DMS153 (cell line): ENCODE measurements at places on chromosomes 6 and 20.

- no peak for DNase-seq
Observed at GRCh38 chr20:20304942-20305341, 63.0 kb upstream of the INSM1 start.

GRCh38 chr6:51805517-51805916 is 281.9 kb downstream of the PKHD1 start:
- no peak for DNase-seq

GRCh38 chr6:135880066-135880972 is 28.8 kb downstream of the PDE7B start:
- DNase-seq, result no peak

DNA sequence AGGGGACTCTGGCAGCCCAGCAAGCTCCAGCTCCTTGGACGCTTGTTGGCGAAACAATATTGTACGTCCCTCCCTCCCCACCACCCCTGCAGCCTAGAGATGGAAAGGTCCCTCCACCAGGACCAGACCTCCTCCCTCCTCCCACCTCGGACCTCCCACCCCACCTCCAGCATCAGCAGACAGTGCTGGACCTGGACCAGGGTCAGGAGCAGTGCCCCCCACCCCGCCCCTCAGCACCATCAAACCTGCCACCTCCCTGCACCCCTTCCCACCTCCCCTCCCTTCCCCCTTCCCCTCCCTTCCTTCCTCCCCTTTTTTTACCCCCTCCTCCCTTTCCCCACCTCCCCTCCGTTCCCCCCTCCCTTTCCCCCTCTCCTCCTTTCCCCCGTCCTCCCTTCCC is 98.4 kb downstream of the TAF4 start:
- DNase-seq, result no peak

DNA sequence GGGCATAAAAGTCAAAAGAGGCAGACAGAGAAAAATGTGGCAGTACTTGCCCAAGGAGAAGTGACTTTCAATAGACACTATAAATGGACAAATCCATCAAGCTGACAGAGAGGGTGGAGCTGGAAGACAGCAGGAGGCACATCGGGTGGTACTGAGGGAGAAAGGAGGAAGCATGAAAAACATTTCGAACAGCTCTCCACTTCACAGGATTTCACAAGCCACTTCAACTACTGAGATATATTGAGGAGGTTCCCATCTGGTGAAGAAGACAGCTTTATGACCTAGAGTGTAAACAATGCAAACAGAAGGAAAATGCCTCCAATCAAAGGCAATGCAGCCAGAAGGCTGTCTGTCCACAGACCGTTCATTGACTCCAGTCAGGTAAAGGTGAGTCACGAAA is 259.4 kb upstream of the ECI2 start:
- peak; percentile 89 for DNase-seq

DNA sequence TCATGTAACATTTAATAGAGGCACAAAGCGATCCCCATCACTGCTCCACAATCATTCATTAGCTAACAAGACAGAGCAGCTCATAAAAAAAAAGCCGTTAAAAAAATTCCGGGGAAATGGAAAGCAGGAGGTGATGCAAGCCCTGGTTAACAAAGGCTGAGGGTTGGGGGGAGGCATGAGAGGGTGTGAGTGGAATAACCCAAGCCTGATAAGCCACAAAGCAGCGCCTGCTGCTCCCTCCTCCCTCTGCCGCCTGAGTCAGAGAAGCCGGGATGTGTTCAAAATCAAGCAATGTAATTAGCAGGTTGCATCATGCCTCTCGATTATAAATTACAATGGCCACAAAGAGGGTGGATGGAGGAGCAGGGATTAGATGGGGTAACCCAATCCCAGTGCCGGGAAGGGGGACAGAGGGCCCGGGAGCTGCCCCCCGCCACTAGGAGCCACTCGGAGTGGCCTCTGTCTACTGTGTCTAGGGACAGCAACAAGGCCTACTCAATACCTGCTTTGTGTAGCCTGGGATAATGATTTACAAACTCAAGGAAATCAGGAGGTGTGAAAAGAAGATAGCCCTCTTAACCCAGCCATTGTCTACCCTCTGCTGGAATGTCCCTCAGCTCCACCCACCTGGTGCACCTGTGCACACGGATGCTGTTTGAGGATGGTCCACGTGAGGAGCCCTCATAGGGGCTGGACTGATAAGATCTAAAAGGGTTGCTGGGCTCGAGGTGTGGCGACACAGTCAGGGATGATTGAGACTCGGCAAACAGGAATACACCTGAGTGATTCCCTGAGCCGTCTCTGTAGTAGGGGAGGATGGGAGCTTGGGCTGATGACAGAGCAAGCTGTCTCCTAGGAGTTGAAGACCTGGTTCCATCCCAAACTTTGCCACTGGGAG is 156.9 kb downstream of the VEGFA start:
- DNase-seq, result peak; percentile 79

- DNase-seq, result no peak
Observed at GRCh38 chr6:34522761-34523160, 33.4 kb downstream of the SPDEF start.

GRCh38 chr6:52662031-52662430 is 8.9 kb upstream of the TMEM14A start:
- DNase-seq, result no peak

- DNase-seq, result no peak
Observed at GRCh38 chr6:1729750-1730140, 120.0 kb downstream of the FOXC1 start.

GRCh38 chr6:36731622-36732310 is 34.1 kb downstream of the RAB44 start:
- DNase-seq, result no peak

- DNase-seq, result no peak
Observed at GRCh38 chr6:122347280-122347679, 52.2 kb upstream of the HSF2 start.

DNA sequence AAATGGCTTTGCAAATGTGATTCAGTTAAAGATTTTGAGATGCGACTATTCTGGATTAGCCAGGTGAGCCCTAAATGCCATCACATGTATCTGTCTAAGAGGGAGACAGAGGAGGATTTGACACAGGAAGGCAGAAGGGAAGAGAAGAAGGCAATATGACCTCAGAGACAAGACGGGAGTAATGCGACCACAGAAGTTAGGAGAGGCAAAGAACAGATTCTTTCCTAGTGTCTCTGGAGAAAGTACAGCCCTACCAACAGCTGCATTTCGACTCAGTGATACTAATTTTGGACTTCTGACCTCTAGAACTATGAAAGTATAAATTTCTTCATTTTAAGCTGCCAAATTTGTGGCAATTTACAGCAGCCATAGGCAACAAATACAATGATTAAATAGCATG is 24.2 kb upstream of the TPD52L1 start:
- DNase-seq, result no peak

- no peak for DNase-seq
Observed at GRCh38 chr20:33915726-33916331, 77.9 kb upstream of the RALY start.

GRCh38 chr6:85390775-85391174 is 59.1 kb upstream of the NT5E start:
- DNase-seq, result no peak

DNA sequence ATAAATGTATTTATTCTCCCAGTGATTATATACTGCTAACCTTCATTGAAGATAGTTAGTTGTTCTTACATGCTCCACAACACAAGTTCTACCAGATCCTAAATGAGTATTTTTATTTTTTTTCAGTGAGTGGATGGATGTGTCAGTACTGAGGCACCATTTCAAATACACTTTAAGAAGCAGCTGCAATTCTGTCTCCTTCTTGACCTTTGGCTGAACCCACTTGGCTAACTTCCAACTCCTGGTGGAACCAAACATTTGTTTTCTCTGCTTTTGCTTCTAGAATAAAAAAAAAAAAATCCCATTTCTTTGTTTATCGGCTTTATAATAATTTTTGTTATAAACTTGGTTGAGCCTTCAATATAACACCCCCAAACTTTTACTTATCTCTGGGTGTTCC is 458.3 kb upstream of the MAP3K7 start:
- no peak for DNase-seq

DNA sequence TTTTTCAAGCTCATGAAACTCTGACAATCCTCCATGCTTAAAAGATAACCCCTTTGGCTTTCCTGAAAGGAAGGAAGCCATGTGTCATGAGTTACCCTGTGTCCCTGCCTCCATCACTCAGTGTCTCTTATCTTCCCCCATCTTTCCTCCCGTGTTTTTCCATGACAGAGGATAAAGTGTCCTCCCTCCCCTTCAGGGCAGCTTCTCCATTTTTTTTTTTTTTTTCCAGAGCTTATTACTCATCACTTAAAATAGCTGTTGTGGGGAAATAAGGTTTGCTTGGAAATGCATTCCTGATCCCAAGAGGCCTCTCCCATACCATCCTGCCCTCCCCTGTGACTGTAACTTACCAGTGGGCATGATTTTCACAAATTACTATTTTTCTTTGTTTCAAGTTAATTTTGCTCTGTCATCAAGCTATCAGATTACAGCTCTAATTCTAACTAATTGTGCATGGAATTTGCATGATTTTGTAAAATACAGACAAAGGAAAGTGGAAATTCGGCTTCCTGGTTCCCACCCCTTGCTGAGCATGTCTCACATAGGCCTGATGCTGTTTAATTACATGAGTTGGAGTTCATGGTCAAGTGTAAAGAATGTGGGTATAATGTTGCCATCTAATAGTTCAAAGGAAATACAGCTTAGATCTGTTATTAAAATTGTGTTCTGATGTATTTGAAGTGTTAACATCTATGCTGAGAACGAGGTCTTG is 614.5 kb upstream of the FLRT3 start:
- DNase-seq, result no peak

DNA sequence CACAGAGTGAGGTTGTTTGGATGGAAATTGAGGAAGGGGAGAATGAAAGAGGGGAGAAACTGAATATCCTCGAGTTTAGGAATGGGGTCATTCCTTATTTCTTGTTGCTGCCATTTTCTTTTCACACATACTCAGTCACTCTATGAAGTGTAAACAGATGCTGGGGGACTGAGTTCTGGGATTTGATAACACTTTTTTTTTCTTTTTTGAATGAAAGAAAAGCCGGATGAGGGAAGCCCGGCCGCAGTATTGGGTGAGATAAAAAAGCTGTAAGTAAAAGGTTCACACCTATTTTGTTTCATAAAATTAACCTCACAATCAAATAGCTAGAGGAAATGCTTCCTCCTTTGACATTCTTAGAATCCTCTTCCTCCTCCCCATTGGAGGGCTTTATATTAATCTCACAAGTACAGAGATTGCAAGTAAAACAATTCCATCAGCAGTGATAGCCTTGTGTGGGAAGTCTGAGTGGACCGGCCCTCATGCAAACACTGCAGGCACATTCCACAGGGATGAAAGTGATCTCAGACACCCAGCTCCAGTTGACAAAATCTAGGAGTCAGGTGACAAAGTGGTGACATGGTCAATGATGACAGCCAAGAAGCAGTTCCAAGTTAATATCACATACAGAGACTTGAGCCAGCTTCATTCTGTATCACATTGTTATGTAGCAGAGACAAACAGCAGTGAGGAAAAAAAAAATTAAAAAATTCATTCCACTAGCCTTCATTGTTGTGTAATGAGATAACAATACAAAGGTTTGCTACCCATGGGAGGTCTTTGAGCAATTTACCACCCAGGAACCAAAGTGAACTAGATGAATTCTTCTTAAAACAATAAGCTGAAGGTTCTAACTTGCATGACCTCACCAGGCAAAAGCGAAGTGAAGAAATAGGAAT is 391.1 kb upstream of the HSF2 start:
- no peak for DNase-seq

DNA sequence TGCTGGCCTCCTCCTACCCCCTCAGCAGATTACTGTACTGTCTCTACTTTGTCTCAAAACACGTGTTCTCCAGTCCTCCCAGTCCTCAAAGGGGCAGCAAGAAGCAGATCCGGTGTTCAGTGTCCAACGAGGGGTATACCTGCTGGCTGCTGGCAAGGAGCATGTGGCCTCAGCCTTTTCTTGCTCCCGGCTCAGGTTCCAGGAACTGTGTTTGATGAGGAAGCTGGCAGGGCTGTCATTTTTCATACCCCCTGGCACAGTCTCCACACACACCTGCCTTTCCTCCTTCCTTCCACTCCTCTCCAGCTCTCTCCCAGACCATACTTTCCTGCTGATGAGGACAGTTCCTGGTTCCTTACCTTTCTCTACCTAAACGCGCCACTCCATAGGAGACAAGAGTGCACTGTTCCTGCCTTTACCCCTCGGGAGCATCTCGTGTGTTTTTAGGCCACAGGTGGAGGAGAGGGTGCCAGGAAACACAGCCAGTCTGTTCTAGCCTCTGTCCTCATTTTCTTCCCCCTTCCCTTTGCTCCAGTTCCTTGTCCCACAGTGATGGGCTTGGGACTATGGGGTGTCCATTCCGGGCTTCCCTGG is 77.2 kb downstream of the SSR1 start:
- peak; percentile 8 for DNase-seq

- no peak for DNase-seq
Observed at GRCh38 chr6:91719414-91719813, 1132.5 kb upstream of the MAP3K7 start.

DNA sequence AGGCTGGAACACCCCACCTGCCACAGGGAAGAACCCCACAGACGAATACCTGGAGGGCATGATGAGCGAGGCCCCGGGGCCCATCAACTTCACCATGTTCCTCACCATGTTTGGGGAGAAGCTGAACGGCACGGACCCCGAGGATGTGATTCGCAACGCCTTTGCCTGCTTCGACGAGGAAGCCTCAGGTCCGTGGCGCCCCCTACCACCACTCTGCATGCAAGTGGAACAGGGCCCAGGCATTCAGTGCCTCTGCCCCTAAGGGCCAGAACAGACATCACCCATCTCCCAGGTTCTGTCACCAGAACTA is 6.6 kb downstream of the MYL9 start:
- DNase-seq, result no peak

- no peak for DNase-seq
Observed at GRCh38 chr20:59667131-59667530, 62.8 kb downstream of the PHACTR3 start.

DNA sequence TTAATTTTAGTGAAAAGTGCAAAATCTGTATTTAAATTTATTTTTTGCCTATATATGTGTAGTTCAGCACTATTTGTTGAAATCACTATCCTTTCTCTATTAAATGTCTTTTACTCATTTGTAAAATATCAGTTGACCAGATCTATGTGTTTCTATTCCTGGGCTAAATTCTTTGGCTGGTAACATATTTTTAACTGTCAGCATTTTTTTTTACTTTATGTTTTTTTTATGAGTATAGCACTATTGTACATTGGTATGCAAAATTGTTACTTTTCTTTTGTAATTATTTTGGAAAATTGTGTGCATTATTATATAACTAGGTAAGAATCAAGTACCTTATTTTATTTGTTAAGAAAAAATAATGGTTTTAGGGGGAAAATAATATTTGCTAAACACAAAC is 582.8 kb upstream of the ADGRB3 start:
- DNase-seq, result no peak

GRCh38 chr6:111228094-111228493 is 140.8 kb downstream of the SLC16A10 start:
- no peak for DNase-seq

DNA sequence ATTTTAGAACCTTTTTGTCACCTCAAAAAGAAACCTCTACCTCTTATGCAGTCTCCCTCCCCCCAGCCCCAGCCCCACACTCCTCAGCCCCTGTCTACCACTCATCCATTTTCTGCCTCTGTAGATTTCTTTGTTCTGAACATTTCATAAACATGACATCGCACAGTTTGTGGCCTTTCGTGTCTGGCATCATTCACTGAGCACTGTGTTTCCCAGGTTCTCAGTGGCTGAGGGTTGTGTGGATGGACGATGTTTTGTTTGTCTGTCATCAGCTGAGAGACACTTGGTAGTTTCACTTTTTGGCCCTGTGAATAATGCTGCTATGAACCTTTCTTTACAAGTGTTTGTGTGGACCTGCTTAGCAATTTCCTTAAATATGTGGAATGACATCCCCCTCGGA is 64.5 kb downstream of the FAM120B start:
- no peak for DNase-seq
